ENCODE measurements at places on chromosomes 1 and 21. TPM values are rescaled to one million over a fixed set of nuclear protein-coding genes. Genes with fewer than 3 reads are reported as not detected.

Gene SH2D5
- 0.56 TPM for total RNA-seq

Gene S100A12
- not detected for total RNA-seq

Gene E2F2
- 2.3 TPM for total RNA-seq

Gene MSTO1
- 6.9 TPM for total RNA-seq

Gene PLA2G2F
- not detected for total RNA-seq

Gene TRPM2
- not detected for total RNA-seq

Gene MATN1
- not detected for total RNA-seq

Gene RHBG
- not detected for total RNA-seq

Gene PPIAL4G
- not detected for total RNA-seq

Gene C4BPA
- total RNA-seq: not detected

Gene KRTAP7-1
- not detected for total RNA-seq

Gene DCDC2B
- total RNA-seq: not detected

Gene S100A8
- total RNA-seq: not detected

Gene LAMC2
- total RNA-seq: 5.4 TPM

Gene TXNDC12
- 41.9 TPM for total RNA-seq

Gene COL24A1
- total RNA-seq: 1.3 TPM

Gene HFM1
- total RNA-seq: 0.39 TPM

Gene KDF1
- total RNA-seq: not detected

Gene NHLH1
- not detected for total RNA-seq

Gene KANK4
- total RNA-seq: 0.16 TPM

Gene OLIG2
- total RNA-seq: not detected

Gene FAM151A
- total RNA-seq: not detected

Gene IKBKE
- 8.8 TPM for total RNA-seq

Gene PDZK1
- total RNA-seq: 0.72 TPM

Gene TIE1
- total RNA-seq: 2.8 TPM

Gene CRP
- not detected for total RNA-seq

Gene TP73
- total RNA-seq: 0.16 TPM

Gene OR2T29
- not detected for total RNA-seq

Gene SLC19A2
- 9.3 TPM for total RNA-seq

Gene MYBPH
- 8.5 TPM for total RNA-seq

Gene NPHS2
- not detected for total RNA-seq

Gene LMOD1
- 1.0 TPM for total RNA-seq

Gene FMO5
- 0.13 TPM for total RNA-seq

Gene PRR9
- not detected for total RNA-seq

Gene CNTN2
- total RNA-seq: not detected

Gene EFNA3
- 1.7 TPM for total RNA-seq

Gene SLC30A1
- 9.2 TPM for total RNA-seq

Gene LACTBL1
- not detected for total RNA-seq
